ENCODE measurements at places on chromosomes 4 and X. TPM values are rescaled to one million over a fixed set of nuclear protein-coding genes. Genes with fewer than 3 reads are reported as not detected.

Gene PRR32
- total RNA-seq = 0.30 TPM

Gene FHDC1
- 5.5 TPM for total RNA-seq

Gene NXT2
- total RNA-seq = 32.3 TPM

Gene STATH
- not detected for total RNA-seq

Gene NDNF
- total RNA-seq = 60.1 TPM

- H3K4me1 ChIP-seq = peaks cover 9% of the 10 kb centered on the region
- H3K36me3 ChIP-seq = no peaks in the 10 kb centered on the region
- H3K27me3 ChIP-seq = no peaks in the 10 kb centered on the region
- no peak for DNase-seq
- no peak overlapping the region for H3K27ac ChIP-seq
These were observed 32.0 kb downstream of the SLC25A5 start for GRCh38 chrX:119500061-119500800.

DNA sequence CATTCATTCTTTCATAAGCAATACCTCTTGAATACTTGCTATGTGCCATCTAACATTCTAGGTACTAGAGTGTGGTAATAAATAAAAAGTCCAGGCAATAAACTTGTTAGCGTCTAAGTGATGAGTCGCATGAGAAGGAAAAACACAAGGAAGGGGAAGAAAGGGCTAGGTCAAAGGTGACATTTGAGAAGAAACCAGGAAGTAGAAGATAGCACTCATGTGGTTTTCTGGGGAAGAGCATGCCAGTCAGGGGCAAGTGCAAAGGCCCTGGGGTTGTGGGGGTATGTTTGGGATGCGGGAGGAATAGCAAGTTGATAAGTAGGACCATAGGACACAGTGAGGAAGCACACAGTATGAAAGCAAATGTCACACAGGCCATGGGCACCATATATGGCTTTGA lies 157.0 kb downstream of the TSPAN5 start:
- no peaks in the 10 kb centered on the region for H3K27me3 ChIP-seq
- H3K27ac ChIP-seq = no peak overlapping the region
- DNase-seq = no peak
- no peak overlapping the region for H3K4me3 ChIP-seq

DNA sequence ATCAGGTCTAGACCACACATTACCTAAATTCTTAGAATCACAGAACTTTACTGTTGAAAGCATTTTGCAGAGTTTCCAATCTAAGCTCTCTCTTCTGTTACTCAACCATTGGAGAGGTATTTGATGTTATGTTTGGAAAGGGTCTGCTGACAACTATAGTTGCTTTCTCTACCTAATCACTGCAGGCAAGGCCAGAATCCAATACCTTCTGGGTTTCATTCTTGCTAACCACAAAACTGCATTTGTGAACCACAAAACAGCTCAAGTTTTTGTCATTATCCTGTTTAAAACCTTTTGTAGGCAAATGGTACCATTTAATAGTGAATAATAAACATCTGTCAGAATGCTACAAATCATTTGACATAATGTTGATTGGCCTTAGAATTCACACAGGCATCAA lies 380.1 kb downstream of the GASK1B start:
- no peak overlapping the region for H3K4me3 ChIP-seq
- no peak overlapping the region for H3K27ac ChIP-seq
- H3K4me1 ChIP-seq = no peaks in the 10 kb centered on the region
- H3K36me3 ChIP-seq = no peaks in the 10 kb centered on the region
- H3K27me3 ChIP-seq = no peaks in the 10 kb centered on the region
- DNase-seq = no peak

DNA sequence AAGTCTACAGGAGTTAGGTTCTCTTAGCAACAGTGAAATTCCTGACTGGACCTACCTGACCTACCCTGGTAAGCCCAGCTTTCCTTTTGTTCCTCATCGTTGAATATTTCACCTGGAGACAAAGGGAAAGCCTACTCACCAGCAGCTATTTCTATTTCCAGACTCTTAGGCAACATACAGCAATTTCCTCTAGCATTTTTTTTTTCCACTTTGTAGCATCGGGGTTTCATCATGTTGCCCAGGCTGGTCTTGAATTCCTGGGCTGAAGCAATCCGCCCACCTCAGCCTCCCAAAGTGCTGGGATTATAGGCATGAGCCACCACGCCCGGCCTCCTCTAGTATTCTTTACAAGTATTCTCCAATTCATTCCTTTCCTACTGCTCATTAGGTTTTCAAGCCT lies 6.8 kb upstream of the S100G start:
- H3K27ac ChIP-seq = no peak overlapping the region
- peaks cover 25% of the 10 kb centered on the region for H3K27me3 ChIP-seq
- no peaks in the 10 kb centered on the region for H3K36me3 ChIP-seq
- H3K4me1 ChIP-seq = no peaks in the 10 kb centered on the region
- DNase-seq = no peak
- no peak overlapping the region for H3K4me3 ChIP-seq

DNA sequence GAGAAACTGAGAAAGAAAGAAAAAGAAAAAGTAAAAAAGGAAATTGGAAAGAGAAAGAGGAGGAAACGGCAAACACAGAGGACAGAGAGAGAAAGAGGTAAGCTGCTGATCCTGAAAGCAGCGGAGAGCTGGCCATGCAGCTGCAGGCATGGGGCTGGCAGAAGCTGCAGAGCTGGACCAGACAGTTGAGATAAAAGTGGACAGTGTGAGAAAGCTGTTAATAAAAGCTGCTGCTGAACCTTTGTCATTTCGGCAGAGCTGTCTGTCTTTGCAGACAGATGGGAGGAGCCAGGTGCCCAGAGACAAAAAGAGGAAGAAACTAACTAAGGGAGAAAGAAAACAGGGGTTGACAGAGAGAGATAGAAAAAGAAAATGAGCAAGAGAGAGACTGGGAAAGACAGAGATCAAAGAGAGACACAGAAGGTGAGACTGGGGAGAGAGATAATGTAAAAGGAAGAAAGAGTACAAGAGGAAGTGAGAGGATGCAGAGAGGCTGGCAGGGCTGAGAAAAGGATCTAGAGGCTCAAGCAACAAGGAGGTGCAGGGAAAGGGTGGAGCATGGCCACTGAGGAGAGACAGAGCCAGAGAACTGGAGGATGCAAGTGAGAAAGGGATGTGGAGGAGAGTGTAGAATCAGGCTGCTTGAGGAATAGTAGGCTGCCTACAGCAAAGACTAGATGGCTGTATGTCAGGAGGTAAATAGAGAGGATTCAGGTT lies 376.8 kb upstream of the FGF16 start:
- no peak overlapping the region for H3K4me3 ChIP-seq
- no peak overlapping the region for H3K27ac ChIP-seq
- H3K27me3 ChIP-seq = no peaks in the 10 kb centered on the region
- no peaks in the 10 kb centered on the region for H3K36me3 ChIP-seq
- H3K4me1 ChIP-seq = no peaks in the 10 kb centered on the region
- DNase-seq = no peak

GRCh38 chrX:153568451-153569011 lies 30.4 kb downstream of the CCNQ start:
- no peaks in the 10 kb centered on the region for H3K27me3 ChIP-seq
- no peak overlapping the region for H3K4me3 ChIP-seq
- peaks cover 38% of the 10 kb centered on the region for H3K36me3 ChIP-seq
- H3K27ac ChIP-seq = no peak overlapping the region

DNA sequence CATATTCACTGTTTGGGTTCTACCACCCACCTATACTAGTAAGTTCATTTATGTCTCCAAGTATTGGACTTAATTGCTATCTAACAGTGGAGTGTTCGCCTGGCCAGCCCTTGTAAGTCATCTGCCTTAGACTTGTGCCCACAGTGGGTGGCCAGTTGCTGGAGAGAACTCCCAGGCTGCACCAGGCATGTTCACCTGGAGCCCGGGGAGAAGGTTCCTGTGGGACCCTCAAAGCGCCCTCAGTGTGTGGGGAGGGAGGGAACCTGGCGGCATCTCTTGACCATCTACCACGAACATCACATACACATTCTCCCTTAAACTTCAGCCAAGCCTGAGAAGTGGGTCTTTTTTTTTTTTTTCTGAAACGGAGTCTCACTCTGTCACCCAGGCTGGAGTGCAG lies 138.1 kb downstream of the CPZ start:
- H3K4me3 ChIP-seq = no peak overlapping the region
- no peak overlapping the region for H3K27ac ChIP-seq
- DNase-seq = no peak
- no peaks in the 10 kb centered on the region for H3K36me3 ChIP-seq

DNA sequence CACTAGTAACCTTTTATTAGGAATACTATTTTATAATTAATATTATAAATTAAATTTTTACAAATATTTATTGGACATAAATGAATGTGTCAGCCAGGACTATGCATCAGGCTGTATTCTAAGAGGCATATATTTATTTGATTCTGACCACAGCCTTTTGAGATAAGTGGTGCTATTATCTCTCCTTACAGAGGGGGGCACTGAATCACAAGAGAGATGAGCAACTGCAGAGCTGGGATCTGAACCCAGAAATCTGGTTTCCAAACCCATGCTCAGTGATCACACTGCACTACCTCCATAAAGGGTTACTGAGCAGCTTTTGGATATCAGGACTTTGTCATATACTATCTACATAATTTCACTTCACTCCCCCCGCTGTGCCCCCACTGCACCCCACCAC lies 322.0 kb downstream of the TMA16 start:
- H3K4me1 ChIP-seq = no peaks in the 10 kb centered on the region
- no peaks in the 10 kb centered on the region for H3K27me3 ChIP-seq
- no peak for DNase-seq
- no peak overlapping the region for H3K4me3 ChIP-seq

DNA sequence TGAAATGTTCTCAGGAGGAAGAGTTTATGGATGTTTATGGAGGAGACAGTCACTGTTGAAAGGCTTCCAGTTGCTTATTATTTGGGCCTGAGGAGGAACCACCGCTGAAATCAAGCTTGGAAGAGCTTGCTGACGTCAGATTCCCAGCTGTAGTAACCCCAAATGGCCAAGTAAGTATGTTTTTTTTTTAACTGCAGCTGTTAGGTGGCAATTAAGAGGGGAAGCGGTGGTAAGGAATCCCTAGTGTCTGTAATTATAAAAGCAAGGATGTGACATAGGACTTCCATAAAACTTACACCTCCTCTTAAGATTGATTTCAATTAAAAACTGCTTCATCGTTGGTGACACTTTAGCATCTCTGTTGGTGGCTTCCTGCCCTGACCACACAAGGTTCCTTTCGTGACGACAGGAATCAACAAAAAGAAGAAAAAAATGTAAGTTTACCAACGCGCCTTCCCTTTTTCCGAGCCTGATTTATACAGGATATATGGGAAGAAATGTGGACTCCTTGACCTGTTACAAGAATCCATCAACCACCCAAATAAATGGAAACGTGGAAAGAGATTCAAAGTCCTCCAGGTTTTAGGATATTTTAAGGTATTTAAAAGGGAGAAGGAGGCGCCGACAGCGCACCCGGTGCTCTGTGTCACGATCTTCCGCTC lies 884 bp downstream of the RELL1 start:
- H3K36me3 ChIP-seq = no peaks in the 10 kb centered on the region
- peaks cover 12% of the 10 kb centered on the region for H3K4me1 ChIP-seq
- H3K27me3 ChIP-seq = no peaks in the 10 kb centered on the region
- peak overlapping the region; percentile 77 for H3K4me3 ChIP-seq
- H3K27ac ChIP-seq = peak overlapping the region; percentile 91

- H3K27ac ChIP-seq = no peak overlapping the region
- H3K4me3 ChIP-seq = no peak overlapping the region
These were observed 174.7 kb downstream of the UGT8 start for GRCh38 chr4:114773339-114773738.

DNA sequence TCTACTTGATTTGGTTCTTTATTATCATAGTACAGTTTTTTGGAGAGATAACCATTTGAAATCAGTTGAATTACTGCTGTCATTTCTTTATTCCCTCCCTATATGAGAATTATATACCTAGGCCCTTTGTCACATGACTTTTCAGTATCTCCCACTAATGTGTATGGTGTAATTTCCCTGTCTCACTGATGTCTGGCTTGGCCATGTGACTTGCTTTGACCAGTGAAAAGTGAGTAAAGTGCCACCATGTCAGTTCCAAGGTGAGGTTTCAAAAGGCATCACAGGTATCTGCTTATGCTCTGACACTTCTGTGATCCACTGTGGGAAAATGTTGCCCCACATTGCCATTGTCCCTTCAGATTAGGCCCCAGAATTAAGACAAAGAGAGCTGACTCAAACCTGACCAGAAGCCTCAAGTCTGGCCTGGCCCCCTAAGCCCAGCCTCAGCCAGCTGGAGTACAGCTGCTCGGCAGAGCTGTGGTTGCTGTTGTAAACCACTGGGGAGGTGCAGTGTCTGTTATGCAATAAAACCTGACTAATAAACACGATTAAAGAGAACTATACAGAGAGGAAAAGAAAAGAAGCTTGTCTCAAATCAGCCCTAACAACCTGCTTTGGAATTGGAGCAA lies 27.5 kb downstream of the SETD7 start:
- H3K4me3 ChIP-seq = no peak overlapping the region
- no peak for DNase-seq
- peaks cover 9% of the 10 kb centered on the region for H3K4me1 ChIP-seq
- peaks cover 10% of the 10 kb centered on the region for H3K36me3 ChIP-seq
- no peak overlapping the region for H3K27ac ChIP-seq
- no peaks in the 10 kb centered on the region for H3K27me3 ChIP-seq

- H3K4me1 ChIP-seq = no peaks in the 10 kb centered on the region
- H3K4me3 ChIP-seq = no peak overlapping the region
- H3K27me3 ChIP-seq = peaks cover 2% of the 10 kb centered on the region
- no peak overlapping the region for H3K27ac ChIP-seq
These were observed 459.7 kb downstream of the MID1IP1 start for GRCh38 chrX:39260965-39261364.

DNA sequence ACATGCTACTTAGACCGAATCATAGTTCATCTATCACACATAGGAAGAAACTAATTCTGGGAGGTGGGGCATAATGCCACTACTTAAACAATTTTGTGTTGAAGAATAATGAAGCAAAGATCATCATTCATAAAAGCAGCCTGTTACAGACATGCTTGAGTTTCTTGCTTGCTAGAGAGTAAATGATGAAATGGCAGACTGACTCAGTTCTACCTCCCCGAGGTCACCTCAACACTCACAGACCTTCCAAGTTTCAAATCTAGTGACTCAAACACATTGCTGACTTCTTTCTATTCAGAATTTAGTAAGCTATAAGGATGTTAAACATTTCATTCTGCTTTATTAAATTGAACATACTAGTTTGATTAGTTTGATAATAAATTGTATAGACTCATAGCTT lies 636.5 kb upstream of the FRG1 start:
- DNase-seq = peak; percentile 4
- H3K4me1 ChIP-seq = no peaks in the 10 kb centered on the region
- H3K27me3 ChIP-seq = no peaks in the 10 kb centered on the region

- H3K4me3 ChIP-seq = no peak overlapping the region
- H3K36me3 ChIP-seq = peaks cover 2% of the 10 kb centered on the region
- no peaks in the 10 kb centered on the region for H3K27me3 ChIP-seq
- no peak for DNase-seq
- H3K27ac ChIP-seq = no peak overlapping the region
- H3K4me1 ChIP-seq = peaks cover 36% of the 10 kb centered on the region
These were observed 36.3 kb downstream of the NAT8L start for GRCh38 chr4:2095236-2096072.

- H3K36me3 ChIP-seq = no peaks in the 10 kb centered on the region
- no peak for DNase-seq
- no peak overlapping the region for H3K4me3 ChIP-seq
- H3K4me1 ChIP-seq = peaks cover 31% of the 10 kb centered on the region
These were observed 5.4 kb upstream of the SH3BP2 start for GRCh38 chr4:2787230-2788100.

Data from spinal cord (tissue), 10 donors.